ELF-1 (cell line): ENCODE measurements at places on chromosomes 7 and 10.

DNA sequence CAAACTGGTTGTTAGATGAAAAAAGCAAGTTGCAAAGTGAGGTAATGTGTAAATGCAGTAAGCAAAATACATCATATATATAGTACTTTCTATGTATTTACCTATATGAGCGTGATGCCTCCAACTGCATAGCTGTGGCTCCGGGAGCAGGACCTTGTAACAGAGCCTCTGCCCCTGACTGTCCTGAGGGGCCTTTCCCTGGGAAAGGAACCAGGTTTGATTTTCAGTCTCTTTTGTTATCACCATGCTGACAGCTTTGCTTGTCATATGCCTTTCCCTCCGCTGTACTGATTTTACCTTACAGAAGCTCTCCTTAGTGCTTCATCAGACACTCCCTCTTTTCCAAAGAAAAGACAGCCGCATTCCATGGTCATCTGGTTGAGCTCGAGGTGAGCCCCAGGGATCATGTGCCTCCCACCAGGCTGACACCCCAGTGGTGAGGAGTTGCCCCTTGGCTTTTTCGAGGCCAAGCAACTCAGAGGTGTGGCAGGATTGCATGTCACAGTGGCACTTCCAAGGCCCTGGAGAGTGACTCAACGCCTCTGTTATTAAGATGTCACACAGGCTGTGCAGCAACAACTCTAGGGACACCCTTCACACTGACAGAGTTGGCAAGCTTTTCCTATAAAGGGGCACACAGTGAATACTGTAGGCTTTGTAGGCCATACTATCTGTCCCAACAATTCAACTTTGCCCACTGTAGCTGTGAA lies 78.9 kb downstream of the ALOX5 start:
- DNase-seq = no peak

GRCh38 chr7:111820121-111820520 lies 257.8 kb upstream of the IMMP2L start:
- no peak for DNase-seq

GRCh38 chr10:94235461-94235860 lies 127.3 kb downstream of the NOC3L start:
- no peak for DNase-seq

GRCh38 chr10:4511509-4511908 lies 314.5 kb upstream of the AKR1E2 start:
- no peak for DNase-seq

- no peak for DNase-seq
Measured at GRCh38 chr7:132817949-132818348, 241.7 kb upstream of the PLXNA4 start.

- DNase-seq = no peak
Measured at GRCh38 chr10:51186361-51186760, 112.1 kb downstream of the PRKG1 start.

DNA sequence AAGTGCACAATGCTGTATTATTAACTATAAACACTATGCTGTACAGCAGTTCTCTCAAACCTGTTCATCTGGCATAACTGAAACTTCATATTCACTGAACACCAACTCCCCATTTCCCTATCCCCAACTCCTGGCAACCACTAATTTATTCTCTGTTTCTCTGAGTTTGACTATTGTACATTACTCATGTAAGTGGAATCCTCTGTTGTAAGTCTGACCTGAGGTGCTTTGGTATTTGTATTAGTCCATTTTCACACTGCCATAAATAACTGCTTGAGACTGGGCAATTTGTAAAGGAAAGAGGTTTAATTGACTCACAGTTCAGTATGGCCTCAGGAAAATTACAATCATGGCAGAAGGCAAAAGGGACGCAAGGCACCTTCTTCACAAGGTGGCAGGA lies 266.3 kb downstream of the PPP1R3A start:
- no peak for DNase-seq

GRCh38 chr10:61905837-61906561 lies 4.5 kb downstream of the ARID5B start:
- no peak for DNase-seq

DNA sequence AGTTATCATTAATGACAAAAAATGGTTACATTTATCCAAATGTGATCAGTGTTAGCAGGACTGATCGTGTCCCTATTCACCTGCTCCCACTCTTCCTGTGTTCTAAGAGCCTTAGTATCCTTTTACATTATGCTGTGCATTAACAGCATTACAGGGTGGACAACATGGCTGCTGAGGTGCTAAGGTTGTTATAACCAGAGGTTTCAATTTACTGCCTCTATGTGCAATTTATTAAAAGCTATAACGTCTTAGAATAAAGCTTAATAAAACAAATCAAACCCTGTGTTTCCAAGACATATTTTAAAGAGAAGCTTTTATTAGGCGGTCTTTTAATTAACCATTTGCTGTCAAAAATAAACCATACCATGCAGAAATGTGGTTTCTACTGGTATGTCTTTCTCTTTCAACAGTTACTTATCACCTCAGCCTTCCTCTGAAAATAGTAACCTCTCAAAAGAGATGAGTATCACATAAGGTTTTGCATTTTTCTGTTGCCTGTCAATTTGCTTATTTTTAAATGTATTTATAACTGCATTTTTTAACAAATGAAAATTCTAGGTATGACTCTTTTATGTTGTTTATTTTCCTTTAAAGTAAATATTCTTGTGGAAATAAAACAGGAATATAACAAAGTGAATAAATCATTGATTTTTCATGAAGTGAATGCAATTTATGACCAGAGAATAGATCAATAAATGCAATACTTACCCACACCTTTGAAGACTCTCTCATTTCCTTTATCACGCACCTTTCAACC lies 849.8 kb upstream of the SORCS1 start:
- DNase-seq = no peak

- peak; percentile 40 for DNase-seq
Measured at GRCh38 chr10:110410329-110411046, 87.2 kb upstream of the DUSP5 start.

- no peak for DNase-seq
Measured at GRCh38 chr10:114626841-114627240, 31.2 kb downstream of the ABLIM1 start.

GRCh38 chr10:13939391-13939790 lies 352.6 kb downstream of the PRPF18 start:
- no peak for DNase-seq

DNA sequence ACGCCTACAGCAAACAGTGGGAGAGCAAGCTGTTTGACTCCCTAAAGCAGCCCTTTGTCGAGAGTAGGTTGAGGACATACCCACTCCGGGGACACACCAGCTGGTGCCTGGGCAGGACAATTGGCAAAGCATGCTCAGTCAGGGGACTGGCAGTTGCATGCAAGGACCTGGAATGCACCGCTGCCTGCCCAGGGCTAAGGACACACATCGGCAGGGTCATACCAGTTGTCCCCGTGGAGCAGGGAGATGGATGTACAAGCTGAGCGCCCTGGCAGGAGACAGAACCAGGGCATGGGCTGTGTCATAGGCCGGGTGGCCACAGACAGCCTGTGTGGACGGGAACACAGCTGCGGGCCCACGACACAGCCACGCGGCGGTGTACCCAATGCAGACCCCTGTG lies 18.3 kb upstream of the ELN start:
- DNase-seq = no peak

GRCh38 chr10:123759501-123760031 lies 93.4 kb downstream of the GPR26 start:
- peak; percentile 19 for DNase-seq

DNA sequence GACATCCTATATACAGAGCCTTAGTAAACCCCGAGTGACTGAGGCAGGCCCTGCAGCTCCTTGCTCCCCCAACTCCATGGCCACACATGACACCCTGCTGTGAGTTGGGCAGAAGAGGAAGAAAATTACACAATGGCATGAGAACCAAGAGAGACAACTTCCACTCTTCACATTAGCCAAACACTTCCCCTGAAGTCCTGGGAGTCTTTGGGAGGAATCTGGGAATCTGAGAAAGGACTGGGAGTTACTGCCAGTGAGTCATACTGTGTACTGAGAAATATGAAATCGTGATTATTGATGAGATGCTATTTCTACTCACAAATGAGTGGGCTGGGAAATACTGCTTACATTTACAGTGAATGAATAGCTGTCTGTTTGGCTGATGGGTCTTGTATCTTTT lies 116.6 kb downstream of the SPAG6 start:
- DNase-seq = no peak

GRCh38 chr10:102502337-102503151 lies at the start of gene ACTR1A:
ACTR1A (minus strand) TSS chr10:102502712; CDS start chr10:102502647, 65 bp downstream.
- peak; percentile 100 for DNase-seq

GRCh38 chr10:127871631-127872010 lies 21.1 kb downstream of the CLRN3 start:
- DNase-seq = no peak

DNA sequence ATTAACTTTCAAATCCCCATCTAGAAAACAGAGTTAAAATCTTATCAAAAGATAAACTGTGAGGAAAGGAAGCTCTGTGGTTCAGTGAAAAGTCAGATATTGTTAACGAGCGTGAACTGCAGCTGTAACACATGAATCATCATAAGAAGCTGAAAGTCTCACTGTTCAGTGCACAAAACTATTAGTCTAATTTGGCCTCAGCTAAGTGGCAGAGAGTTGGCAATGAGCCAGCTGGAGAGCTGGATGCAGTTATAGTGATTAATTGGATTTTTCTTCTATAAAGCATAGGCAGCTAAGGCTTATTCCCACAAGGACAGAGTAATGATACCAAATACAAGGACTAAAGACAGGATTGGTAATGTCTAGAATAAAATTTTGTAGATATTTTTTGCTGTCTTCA lies 101.1 kb upstream of the ABCB5 start:
- DNase-seq = no peak

- DNase-seq = no peak
Measured at GRCh38 chr10:1425879-1426278, 311.4 kb downstream of the ADARB2 start.

DNA sequence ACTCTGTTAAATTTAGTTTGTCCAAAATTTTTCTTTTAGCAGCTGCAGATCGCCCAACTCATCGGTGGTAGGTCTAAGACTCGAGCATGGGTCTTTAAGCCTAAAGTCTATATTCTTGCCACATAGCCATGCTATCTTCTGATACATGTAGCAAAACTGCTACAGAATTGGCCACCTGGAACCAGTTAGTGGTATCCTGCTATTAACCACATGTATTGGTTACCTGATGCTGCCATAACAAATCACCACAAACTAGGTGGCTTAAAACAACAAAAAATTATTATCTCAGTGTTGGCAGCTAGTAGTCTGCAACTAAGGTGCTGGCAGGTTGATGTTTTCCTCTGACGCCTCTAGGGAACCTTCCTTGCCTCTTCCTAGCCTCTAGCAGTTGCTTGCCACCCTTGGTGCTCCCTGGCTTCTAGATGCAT lies 96.7 kb upstream of the PIK3CG start:
- DNase-seq = no peak

GRCh38 chr7:100642534-100642907 lies 1.2 kb upstream of the TFR2 start:
- no peak for DNase-seq

- no peak for DNase-seq
Measured at GRCh38 chr7:24964191-24964590, 15.8 kb downstream of the OSBPL3 start.

GRCh38 chr10:132965411-132966057 lies 23.2 kb upstream of the CFAP46 start:
- DNase-seq = peak; percentile 49

- no peak for DNase-seq
Measured at GRCh38 chr7:117791877-117792780, 81.1 kb downstream of the CTTNBP2 start.

DNA sequence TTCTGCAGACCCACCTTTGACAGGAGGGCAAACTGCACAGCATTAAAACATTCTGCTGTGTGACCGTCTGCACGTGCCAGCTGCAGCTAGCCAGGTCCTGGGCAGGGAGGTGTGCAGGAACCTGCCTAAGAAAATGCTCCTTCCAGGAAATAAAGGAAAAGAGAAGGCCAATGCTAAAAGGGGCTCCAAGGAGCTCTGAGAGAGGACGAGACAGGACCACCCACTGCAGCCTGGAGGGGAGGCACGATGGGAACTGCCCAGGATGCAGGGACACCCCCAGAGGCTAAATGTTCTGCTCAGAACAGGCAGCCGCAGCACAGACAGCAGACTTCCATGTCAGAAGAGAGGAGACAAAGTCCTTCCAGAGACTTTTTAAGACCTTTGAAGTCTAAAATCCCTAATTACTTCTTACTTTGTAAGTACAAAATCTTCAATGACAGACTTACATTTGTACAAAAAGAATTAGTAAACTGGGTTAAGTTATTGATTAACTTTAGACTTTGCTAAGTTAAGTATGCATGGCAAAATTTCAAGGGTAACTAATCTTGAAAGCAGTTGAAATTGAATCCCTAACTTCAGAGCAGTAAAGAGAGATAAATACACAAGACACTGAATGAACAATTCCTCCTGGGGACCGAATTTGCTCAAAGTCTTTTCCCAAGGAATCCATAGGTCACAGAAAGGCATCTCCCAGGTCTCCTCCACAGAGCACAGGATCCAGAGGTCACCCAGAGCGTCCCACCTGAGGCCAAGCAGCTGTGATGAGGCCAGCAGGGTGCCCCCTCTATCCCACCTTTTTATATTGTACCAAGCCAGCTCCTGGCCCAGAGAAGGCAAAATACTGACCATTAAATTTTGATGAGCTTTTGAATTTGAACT lies 21.5 kb downstream of the HSPA12A start:
- DNase-seq = no peak

- no peak for DNase-seq
Measured at GRCh38 chr7:132141109-132141508, 435.2 kb downstream of the PLXNA4 start.

DNA sequence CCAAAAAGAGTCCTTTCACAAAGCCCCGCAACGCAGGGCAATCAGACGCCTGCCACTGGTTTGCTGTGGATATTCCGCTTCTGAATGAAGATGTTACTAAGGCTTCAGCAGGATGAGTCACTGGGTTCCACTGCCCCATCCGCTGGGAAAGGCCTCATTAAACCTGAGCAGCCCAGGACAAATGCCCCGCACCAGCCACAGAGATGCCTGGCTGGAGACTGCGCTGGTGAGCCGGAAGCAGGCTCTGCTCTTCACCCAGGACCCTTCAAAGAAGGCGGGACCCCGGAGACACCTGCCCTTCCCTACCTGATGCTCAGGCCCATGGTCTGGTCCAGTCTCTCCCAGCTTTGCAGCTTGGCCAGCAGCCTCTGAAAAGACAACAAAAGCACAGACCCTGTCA lies 19.8 kb downstream of the MAD1L1 start:
- DNase-seq = no peak

DNA sequence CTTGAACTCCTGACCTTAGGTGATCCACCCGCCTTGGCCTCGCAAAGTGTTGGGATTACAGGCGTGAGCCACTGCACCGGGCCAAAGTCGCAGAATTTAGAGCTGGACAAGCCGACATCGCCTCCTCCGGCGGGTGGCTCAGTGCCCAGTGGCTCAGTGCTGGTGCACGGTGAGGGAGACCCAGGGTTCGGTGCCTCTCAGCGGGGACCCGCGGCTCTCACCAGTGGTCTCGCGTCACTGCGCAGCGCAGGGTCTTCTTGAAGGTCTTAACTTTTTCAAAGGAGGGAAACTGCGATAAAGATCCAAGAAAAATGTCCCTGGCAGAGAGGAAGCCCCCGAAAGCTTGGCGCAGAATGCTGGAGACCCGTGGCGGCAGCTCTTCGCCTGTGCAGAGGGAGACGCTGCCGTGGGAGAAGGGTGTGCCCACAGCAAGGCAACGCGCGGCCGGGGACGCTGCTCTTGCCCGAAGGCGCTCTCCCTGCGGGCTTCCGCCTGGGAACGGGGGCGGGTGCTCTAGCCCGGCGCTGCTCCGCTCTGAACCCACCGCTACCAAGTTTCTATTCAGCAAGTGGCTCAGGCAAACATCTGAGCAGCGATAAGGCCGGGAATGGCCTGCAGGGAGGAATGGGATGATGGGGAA lies 324.3 kb downstream of the DNAJB6 start:
- peak; percentile 54 for DNase-seq

- DNase-seq = no peak
Measured at GRCh38 chr10:94138391-94138790, 144.7 kb downstream of the PLCE1 start.

- DNase-seq = no peak
Measured at GRCh38 chr7:38775506-38776175, 133.3 kb downstream of the VPS41 start.
